ENCODE measurements at places on chromosomes 4 and X. TPM values are rescaled to one million over a fixed set of nuclear protein-coding genes. Genes with fewer than 3 reads are reported as not detected.

TMPRSS11E gene
- total RNA-seq, result 2.3 TPM

BEX5 gene
- total RNA-seq, result 9.5 TPM

HOPX gene
- 17.6 TPM for total RNA-seq

SPANXN5 gene
- not detected for total RNA-seq

PRDM5 gene
- total RNA-seq, result 9.1 TPM

GYG2 gene
- total RNA-seq, result 2.2 TPM

NUDT11 gene
- total RNA-seq, result 0.85 TPM

APELA gene
- total RNA-seq, result 0.25 TPM

OPRPN gene
- not detected for total RNA-seq

PROM1 gene
- total RNA-seq, result 276 TPM

TIMM17B gene
- total RNA-seq, result 44.8 TPM

ETDA gene
- not detected for total RNA-seq

CENPVL3 gene
- not detected for total RNA-seq

- peaks cover 2% of the 10 kb centered on the region for H3K4me1 ChIP-seq
- no peak for DNase-seq
- H3K36me3 ChIP-seq, result no peaks in the 10 kb centered on the region
- H3K4me3 ChIP-seq, result no peak overlapping the region
These were observed 90.8 kb downstream of the TSPAN5 start for GRCh38 chr4:98567611-98568010.

- H3K4me1 ChIP-seq, result no peaks in the 10 kb centered on the region
- DNase-seq, result no peak
- no peak overlapping the region for H3K4me3 ChIP-seq
These were observed 110.8 kb upstream of the H2AZ1 start for GRCh38 chr4:100060765-100061416.

- H3K27ac ChIP-seq, result no peak overlapping the region
- H3K4me3 ChIP-seq, result no peak overlapping the region
- no peaks in the 10 kb centered on the region for H3K27me3 ChIP-seq
These were observed 82.9 kb downstream of the DKK2 start for GRCh38 chr4:106953036-106953705.

DNA sequence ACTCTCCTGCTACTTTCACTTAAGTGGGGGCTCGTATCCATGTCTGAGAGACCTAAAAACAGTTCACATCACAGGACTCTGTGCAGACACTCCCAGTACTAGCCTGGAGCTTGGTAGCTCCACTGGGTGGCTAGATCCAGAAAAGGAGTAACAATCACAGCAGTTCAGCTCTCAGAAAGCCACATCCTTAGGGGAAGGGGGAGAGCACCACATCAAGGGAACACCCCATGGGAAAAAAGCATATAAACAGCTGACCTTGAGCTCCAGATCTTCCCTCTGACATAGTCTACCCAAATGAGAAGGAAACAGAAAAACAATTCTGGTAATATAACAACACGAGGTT, 175.8 kb downstream of the FAM13A start:
- no peaks in the 10 kb centered on the region for H3K36me3 ChIP-seq
- H3K4me1 ChIP-seq, result peaks cover 4% of the 10 kb centered on the region
- no peaks in the 10 kb centered on the region for H3K27me3 ChIP-seq
- no peak overlapping the region for H3K27ac ChIP-seq

GRCh38 chrX:57587062-57587461, 4.7 kb upstream of the ZXDB start:
- no peak for DNase-seq
- H3K27ac ChIP-seq, result no peak overlapping the region
- no peak overlapping the region for H3K4me3 ChIP-seq
- H3K4me1 ChIP-seq, result no peaks in the 10 kb centered on the region
- no peaks in the 10 kb centered on the region for H3K36me3 ChIP-seq

GRCh38 chr4:3634894-3635820, 102.9 kb upstream of the LRPAP1 start:
- no peaks in the 10 kb centered on the region for H3K36me3 ChIP-seq
- H3K27ac ChIP-seq, result no peak overlapping the region
- no peak overlapping the region for H3K4me3 ChIP-seq
- DNase-seq, result peak; percentile 82
- no peaks in the 10 kb centered on the region for H3K4me1 ChIP-seq
- no peaks in the 10 kb centered on the region for H3K27me3 ChIP-seq

DNA sequence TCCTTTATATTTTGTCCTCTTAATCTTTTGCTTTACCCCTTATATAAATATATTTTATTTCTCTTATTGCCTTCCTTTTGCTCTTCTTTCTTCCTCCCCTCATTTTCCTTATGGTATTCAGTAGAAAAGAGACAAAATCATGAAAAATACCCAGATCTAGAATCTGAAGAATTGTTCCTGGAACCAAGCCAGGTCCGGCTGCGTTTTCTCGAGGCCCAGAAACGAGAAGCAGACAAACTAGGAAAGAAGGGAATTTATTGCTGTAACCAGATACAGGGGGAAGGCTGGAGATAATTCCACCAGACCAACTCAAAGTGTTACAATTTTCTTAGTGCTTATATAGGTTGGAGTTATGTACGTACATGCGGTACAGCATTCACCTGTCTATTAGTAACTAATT, 328.7 kb downstream of the GABRG1 start:
- H3K4me3 ChIP-seq, result no peak overlapping the region
- H3K36me3 ChIP-seq, result no peaks in the 10 kb centered on the region
- H3K27me3 ChIP-seq, result no peaks in the 10 kb centered on the region
- peak; percentile 43 for DNase-seq
- no peaks in the 10 kb centered on the region for H3K4me1 ChIP-seq
- no peak overlapping the region for H3K27ac ChIP-seq

- no peaks in the 10 kb centered on the region for H3K4me1 ChIP-seq
- H3K27ac ChIP-seq, result no peak overlapping the region
- DNase-seq, result no peak
- no peaks in the 10 kb centered on the region for H3K36me3 ChIP-seq
These were observed 36.1 kb downstream of the ZCCHC13 start for GRCh38 chrX:74340051-74340450.

DNA sequence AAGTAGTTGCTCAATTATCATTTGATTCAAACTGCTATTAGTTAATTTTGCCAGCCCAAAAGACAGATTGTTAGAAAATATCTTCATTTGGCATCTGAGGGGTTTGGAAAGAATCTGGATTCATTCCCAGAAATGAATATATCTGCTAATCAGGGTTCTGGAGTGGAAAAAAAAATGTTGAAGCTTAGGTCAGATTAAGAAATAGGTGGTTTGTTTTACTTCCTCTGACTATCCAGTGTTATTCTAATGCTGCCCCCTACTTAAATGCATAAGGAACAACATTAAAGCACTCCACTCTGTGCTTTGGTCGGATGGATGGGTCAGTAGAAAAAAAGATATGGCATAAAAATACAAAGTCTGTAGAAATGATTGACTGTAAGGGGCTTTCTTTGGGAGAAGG, 89.0 kb downstream of the LUZP4 start:
- no peaks in the 10 kb centered on the region for H3K36me3 ChIP-seq
- DNase-seq, result no peak
- H3K27me3 ChIP-seq, result no peaks in the 10 kb centered on the region

DNA sequence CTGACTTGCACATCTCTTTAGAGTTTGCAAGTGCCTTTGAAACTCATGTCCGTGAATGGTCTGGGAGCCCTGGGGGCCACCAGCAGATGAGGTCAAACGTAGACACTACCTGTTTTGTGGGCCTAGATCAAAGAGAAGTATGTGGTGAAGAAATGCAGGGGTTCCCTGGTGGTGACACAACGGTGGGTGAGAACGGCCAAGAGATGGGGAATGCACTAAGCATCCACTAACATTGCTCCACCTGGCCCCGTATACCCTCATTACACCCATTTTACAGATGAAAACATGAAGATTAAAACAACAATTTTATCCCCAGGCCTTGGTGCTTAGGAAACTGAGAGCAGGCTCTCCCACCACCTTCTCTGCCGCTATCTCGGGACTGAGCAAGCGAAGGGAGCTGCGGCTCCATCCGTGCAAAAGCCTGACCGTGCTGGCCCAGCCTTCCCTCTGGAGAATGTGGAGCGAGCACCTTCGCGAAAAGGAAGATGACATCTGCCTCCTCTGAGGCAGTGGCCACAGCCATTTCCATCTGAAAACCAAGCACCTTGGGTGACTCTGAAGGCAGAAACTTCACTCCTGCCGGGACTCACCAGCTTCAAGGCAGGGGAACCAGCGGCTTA, 91.9 kb downstream of the EVC2 start:
- H3K4me1 ChIP-seq, result no peaks in the 10 kb centered on the region
- H3K27ac ChIP-seq, result no peak overlapping the region
- H3K36me3 ChIP-seq, result peaks cover 15% of the 10 kb centered on the region

DNA sequence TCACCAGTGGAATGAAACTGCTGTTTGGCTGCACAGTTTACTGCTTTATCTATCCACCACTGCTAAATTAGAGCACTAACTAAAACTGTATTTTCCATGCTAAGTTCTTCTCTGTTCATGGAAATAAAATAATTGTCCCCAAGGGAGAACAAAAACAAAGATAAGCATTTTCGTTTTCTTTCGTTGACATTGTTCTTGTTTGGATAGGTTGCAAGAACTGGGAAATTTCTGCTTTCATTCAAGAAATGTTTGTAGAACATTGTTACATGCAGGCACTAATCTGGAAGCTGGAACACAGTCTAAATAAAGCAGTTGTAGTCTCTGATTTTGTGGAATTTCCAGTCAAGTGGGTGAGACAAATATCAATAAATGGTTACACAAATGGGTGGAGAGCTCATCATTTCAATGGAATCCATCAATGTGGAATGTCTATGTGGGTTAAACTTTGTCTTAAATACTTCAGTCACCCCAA, 5.8 kb upstream of the CXCL8 start:
- no peaks in the 10 kb centered on the region for H3K27me3 ChIP-seq
- DNase-seq, result no peak
- no peaks in the 10 kb centered on the region for H3K4me1 ChIP-seq
- no peaks in the 10 kb centered on the region for H3K36me3 ChIP-seq

GRCh38 chrX:154413142-154413541, 1.8 kb downstream of the TAFAZZIN start:
- H3K4me3 ChIP-seq, result no peak overlapping the region
- no peak overlapping the region for H3K27ac ChIP-seq
- no peak for DNase-seq
- H3K36me3 ChIP-seq, result no peaks in the 10 kb centered on the region

DNA sequence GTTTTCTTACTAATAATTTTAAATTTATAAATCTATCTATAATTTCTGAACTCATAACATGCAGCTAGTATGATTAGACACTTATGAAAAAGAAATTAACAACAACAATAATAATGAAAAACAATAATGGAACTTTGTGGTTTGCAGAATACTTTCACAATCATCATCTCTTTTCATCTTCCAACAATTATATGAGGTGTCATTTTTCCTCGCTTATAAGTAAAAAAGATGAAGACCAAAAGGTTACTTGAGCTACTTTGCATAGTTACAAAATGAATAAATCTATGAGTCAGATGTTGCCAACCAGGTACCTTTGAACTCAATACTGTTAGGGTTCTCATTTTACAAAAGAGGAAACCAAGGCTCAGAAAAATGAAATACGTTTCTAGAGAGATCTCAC, 98.5 kb upstream of the ELOVL6 start:
- H3K4me1 ChIP-seq, result no peaks in the 10 kb centered on the region
- DNase-seq, result no peak
- H3K27ac ChIP-seq, result no peak overlapping the region
- H3K4me3 ChIP-seq, result no peak overlapping the region
- H3K36me3 ChIP-seq, result no peaks in the 10 kb centered on the region

DNA sequence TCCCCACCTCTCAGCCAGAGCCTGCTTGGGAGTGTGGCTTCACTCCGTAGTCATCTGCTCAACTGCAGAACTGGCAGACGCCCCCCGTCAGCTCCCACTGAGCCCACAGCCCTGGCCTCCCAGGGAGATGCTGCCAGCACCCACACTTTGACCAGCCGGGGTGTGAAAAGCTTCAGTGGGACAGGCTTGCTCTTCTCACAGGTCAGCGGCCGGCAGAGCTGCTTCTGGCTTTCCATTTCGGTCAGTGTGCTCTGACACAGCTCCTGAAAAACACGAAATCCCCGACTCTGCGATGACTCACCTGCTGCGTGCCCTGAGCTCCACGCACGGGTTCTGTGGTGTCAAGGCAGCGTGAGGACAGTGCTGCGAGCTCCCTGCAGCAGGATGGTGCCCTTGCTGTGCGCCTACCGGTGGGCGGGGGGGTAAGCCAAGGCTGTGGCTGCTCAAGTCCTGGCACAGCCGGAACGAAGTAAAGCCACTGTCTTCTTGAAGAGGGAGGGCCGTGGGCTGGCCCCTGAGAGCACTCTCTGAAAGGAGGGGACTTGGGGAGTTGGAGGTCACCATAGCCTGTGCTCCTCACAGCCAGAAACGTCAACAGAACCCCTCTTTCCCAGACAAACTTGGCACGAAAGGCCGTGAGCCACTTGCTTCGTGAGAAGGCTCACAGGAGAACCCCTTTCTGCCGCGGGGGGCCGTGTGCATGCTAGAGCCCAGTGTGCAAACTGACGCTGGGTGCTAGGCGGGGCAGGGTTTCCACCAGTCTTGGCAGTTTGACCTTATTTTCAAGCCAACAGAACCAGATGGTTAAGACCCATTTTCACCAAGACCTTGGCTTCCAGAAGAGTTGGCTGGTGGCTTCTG, 23.6 kb downstream of the NOP14 start:
- no peak for DNase-seq
- H3K4me1 ChIP-seq, result peaks cover 15% of the 10 kb centered on the region
- no peak overlapping the region for H3K4me3 ChIP-seq
- H3K36me3 ChIP-seq, result peaks cover 24% of the 10 kb centered on the region
- H3K27ac ChIP-seq, result no peak overlapping the region

- peak; percentile 77 for DNase-seq
- no peak overlapping the region for H3K4me3 ChIP-seq
- no peak overlapping the region for H3K27ac ChIP-seq
- H3K4me1 ChIP-seq, result peaks cover 4% of the 10 kb centered on the region
These were observed 107.8 kb downstream of the NHSL2 start for GRCh38 chrX:72018277-72019112.

- no peaks in the 10 kb centered on the region for H3K4me1 ChIP-seq
- peaks cover 2% of the 10 kb centered on the region for H3K27me3 ChIP-seq
- no peak overlapping the region for H3K27ac ChIP-seq
- H3K36me3 ChIP-seq, result no peaks in the 10 kb centered on the region
- no peak for DNase-seq
- no peak overlapping the region for H3K4me3 ChIP-seq
These were observed 5.7 kb upstream of the SORCS2 start for GRCh38 chr4:7186516-7187167.

DNA sequence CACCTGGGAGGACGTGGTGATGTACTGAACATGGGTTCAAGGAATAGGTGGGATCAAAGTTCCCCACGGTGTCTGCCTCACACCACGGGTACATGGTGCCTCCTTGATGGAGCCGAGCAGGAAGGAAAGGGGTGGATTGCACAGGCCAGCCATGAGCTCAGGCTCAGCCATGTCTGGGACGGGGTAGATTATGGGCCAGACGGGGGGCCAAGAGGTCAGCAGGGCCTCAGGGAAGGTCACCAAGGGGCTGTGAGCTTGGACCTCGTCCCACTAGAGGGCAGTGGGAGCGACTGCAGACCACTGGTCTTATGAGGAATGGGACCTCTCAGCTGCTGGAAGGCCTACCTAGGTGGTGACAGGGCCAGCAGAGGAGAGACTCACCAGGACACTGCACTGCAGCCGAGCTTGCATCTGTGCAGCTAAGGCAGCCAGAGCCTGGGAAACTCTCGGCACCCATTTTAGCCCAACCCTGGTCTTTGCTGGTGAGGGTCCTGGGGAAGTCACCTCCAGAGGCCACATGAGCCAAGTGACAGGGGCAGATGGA, 38.4 kb downstream of the JAKMIP1 start:
- no peaks in the 10 kb centered on the region for H3K27me3 ChIP-seq
- no peak for DNase-seq
- no peak overlapping the region for H3K27ac ChIP-seq
- no peaks in the 10 kb centered on the region for H3K36me3 ChIP-seq
- no peaks in the 10 kb centered on the region for H3K4me1 ChIP-seq

Data from kidney (tissue), 22 donors.